RPMI7951 (cell line): ENCODE measurements at places on chromosomes 3 and 15.

- peak; percentile 59 for DNase-seq
These were observed 66.4 kb upstream of the NR2E3 start for GRCh38 chr15:71743861-71744382.

GRCh38 chr3:12659316-12660015 is 4.5 kb downstream of the RAF1 start:
- no peak for DNase-seq

- DNase-seq: no peak
These were observed 24.2 kb downstream of the CYP11A1 start for GRCh38 chr15:74343127-74343796.

- DNase-seq: no peak
These were observed 224.4 kb downstream of the CADM2 start for GRCh38 chr3:85182975-85183752.

- DNase-seq: no peak
These were observed 56.5 kb downstream of the ST6GAL1 start for GRCh38 chr3:186986816-186987215.

GRCh38 chr3:197888511-197888910 is 61.5 kb upstream of the RPL35A start:
- no peak for DNase-seq

GRCh38 chr3:56137415-56137814 is 330.9 kb downstream of the ERC2 start:
- peak; percentile 70 for DNase-seq
